ENCODE measurements at places on chromosomes 6 and 20.

- no peak for DNase-seq
These were observed 433.7 kb upstream of the HSF2 start for GRCh38 chr6:121965739-121966138.

DNA sequence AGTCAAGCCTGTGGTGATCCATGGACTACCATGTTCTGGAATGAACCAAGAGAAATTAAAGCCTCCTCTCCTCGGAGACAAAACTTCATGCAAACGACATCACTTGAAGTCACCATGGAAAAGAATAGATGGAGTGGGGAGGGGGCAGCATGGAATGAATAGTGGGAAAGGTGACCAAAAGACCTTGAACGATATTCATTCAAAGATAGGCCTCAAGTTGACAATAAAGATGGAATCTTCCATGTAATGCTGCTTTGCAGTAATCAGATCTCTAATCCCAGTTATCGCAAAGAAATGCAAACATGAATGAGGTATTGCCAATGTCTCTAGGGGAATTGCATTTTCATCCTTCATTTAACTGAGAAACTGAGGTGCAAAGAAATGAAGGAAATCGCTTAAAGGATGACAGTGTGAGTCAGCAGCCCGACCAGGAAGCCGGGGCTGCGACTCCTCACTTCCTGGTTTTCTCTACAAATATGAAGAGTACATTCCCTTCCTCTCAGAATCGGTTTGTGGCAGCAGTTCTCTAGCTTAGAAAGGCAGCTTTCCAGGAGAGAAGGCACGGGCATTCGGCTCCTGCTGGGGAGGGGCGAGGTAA, 65.6 kb upstream of the RREB1 start:
- DNase-seq, result no peak

DNA sequence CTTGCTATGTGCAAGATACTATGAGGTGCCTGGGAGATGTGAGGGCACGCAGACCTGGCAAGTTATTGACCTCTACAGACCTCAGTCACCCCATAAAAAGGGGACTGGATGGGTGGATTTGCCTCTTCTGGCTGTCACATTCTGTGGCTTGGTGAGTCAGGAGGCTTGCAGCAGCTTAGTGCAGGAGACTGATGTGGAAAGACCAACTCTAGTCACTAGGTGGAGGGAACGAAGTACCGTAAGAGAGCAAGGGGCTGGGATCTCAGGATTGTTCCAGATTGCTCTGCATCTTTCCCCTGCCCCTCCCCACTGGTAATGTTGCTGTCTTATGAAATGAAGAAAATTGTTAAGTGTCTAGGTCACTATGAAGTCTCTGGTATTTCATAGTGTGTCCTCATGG, 3.3 kb downstream of the MAPRE1 start:
- DNase-seq, result no peak

DNA sequence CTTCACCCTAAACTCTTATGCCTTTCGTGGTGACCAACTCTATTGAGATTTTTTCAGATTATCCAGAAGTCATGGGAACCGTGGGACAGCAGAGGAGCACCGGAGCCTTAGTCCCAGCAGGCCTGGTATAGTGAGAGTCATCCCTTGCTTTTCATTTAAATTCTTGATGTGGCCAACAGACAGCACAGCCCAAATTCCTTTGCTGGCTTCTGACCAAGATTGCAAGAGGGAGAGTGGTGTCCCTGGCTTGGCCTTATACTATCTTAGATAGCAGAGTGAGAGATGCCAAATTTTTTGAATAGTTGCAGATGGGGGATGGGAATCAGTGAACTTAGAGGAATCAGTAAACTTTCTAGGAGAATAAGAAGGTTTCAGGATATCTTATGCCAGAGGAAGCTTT, 7.8 kb downstream of the STX11 start:
- no peak for DNase-seq

DNA sequence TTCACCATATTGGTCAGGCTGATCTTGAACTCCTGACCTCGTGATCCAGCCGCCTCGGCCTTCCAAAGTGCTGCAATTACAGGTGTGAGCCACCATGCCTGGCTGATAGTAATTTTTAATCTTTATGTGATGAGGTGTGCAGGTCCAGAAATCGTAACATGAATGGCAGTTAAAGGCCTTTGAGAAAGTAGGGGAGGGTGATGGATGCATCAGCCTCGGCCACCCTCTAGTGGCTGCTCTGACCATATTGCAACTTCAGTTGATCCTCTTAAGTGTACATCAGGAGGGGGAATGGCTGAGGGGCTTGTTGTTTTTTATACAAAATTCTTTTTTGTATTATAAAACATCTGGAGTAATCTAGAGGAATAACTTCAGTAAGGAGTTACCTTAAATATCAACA, 193.0 kb downstream of the ZFAND3 start:
- DNase-seq, result peak; percentile 59

DNA sequence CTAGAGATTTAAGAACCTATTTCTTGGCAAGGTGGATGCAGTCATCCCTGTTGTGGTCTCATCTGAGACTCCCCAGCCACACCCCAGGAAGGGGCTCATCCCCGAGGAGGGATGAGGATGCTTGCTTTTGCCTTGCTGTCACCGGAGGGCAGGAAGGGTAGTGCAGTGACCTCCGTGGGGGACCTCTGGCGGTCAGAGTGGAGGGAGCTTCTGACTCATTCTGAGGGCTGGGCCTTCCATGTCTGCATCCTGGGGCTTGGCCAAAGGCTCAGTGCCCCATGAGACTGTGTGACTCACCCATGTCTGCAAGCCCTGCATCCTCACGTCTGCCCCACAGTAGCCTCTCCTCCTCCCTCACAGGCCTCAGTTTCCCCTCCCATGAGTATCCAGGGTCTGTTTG, 38.7 kb downstream of the UQCC2 start:
- DNase-seq, result no peak

GRCh38 chr6:34919651-34920050, 30.6 kb downstream of the ANKS1A start:
- DNase-seq, result no peak

- DNase-seq, result no peak
These were observed 10.7 kb upstream of the SLC17A4 start for GRCh38 chr6:25743868-25744267.

GRCh38 chr6:128135325-128135724, 234.5 kb upstream of the THEMIS start:
- DNase-seq, result no peak

DNA sequence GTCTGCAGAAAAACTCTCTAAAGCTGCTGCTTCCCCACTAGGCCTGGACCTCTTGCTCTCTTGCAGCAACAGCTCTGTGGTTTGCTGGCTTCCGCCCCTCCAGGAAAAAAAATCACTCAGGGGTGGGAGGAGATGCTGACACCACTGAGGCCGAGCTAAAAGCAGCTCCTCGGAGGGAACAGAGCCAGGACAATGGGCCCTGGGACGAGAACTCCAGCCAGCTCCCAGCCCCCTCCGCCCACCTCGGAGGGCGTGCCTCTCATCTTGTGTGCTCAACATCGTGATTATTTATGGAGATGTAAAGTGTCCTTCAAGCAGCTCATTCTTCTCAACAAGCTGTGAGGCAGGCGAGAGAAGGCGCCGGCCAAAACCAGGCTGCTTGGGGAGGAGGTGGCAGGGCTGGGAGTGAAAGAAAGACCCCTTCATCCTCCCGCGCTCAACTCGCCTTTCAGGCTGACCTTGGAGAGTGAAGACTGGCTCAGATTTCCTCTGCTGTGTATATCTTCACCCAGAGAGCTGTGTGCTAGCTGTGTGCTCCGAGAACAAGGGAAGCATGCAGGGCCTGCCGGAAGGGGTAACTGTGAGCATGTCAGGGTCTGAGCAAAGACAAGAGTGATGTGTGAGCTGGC, 53.5 kb upstream of the LRFN2 start:
- DNase-seq, result no peak

DNA sequence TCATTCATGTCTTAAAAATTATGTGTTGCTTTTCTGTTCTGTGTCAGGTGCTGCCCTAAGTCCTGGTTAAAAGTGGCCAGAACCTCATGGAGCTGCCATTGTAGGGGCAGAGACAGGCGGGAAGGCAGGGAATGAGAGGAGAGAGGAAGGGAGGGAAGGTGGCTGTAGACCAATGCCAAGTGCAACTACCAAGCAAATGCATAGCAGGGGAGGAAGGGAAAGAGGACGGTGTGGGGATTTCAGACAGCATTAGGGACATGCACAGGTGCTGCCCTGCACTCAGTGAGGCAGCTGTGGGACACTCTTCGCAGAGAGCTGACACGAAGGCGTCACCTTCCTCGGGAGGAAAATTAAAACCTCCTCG, 21.0 kb downstream of the GGTLC1 start:
- no peak for DNase-seq

DNA sequence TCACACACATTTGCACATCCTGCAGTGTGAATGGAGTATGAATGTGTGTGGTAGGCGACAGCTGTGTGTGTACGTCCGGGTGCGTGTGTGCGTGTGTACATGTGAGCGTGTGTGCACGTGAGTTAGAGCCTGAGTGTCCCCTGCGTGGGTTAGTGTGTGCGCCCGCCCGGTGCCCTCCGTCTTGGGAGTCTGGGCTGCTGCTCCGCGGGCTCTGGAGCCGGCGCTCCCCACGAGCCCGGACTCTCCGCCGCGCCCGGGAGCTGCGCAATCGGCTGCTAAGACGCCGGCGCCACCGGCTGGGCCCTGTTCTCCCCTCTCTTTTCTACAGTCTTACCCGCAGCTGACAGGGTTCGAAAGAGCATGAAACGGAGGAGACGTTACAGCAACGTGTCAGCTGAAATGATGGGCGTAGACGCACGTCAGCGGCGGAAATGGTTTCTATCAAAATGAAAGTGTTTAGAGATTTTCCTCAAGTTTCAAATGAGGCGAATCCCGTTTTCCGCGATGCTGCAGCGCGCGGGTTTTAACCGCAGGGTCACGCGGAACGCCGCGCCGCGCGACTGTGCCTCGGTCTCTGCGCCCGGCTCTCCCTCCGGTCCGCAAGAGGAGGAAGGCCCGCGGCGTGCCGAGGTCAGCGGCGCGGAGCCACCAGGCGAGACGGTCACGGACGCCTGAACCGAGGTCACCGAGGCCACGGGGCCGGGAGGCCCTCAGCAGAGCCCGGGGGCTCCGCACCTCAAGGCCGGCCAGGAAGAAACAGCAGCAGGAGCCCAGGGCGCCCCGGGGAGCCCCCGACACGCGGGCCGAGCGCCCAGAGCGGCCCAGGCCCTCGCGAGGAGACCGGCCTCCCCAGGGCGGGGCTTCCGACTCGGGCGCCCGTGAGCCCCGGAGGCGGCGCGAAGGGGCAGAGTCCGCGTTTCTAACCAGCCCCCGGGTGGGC, 95.3 kb upstream of the BHLHE23 start:
- peak; percentile 34 for DNase-seq

DNA sequence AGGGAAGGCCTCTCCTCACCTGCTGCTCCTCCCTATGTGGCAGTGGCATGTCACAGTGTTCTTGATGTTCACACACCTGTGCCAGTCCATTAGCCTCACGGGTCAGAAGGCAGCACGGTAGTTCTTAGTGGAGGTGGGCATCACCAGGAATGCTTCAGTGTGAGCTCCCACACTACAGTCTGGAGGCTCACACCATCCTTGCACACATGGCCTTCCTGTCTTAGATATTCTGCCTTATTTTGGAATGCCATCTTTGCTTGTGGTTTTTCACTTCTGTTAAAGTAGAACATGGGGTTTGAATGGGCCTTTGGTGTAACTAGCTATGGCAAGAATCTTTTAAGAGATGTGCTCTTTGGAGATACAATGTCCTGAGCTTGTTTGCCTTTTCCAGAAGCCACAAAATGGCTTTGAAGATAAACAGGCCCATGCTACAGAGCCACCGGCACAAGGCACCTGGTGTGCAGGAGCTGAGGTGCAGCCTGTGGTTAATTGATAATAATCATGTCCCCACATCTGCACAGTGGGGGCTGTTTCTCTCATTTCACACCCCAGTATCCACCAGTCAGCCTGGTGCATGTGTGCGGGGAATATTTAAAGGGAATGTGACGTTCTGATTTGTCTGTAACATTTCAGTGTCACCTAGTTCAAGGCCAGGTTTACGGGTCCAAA, 3.2 kb upstream of the SLC17A9 start:
- no peak for DNase-seq

GRCh38 chr6:117542493-117542892, 59.8 kb downstream of the GOPC start:
- peak; percentile 8 for DNase-seq

- DNase-seq, result no peak
These were observed 283.0 kb downstream of the FOXC1 start for GRCh38 chr6:1892716-1893115.

DNA sequence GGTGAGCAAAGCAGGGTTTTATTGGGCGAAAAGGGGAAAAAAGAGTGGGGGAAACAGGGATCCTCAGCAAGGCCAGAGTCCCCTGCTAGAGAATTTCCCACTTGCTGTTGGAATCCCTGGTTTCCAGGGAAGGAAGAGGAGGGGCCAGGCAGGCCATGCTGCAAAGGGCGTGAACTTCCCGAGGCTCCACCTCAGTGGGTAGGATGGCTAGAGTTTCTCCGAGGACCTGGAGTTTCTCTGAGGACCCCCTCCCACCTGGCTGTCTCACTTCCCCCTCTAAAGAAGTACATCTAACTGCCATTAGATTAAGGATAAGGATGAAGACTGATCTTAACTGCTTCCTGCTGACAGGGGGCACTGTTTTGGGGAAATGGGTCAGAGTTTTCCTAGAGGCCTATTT, 1239.3 kb upstream of the GJE1 start:
- no peak for DNase-seq

DNA sequence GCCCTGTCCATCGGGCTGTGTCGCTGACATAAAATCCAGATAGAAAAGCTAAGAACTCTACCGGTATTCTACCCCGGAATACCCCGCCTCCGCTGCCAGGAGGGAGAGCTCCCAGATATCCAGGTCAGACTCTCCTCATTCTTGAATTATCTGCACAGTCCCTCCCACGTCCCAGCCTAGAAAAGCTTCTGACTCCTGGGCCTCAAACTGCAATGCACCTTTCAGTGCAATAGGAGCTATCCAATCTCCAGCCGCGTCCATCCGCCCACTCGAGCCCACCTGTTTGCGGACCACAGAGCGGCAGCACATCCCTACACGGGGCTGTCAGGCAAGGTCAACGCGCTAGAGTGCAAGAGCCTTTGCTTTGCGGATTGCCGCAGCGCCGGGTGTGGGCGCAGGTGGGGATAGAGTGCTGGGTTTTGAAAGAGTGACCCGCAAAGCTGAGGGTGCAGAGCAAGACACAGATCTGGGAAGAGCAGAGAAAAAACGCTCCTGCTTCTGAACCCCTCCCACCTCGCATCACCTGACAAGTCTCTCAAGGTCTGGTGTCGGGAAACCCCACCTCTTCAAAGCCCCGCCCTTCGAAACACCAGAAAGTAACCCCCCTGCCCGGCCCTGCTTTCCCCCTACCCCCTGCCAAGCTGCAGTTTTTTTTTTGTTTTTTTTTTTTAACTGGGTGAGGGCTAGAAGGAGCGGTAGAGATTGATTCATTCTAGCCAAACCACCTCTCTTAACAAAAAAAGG, 1.3 kb downstream of the TAPBP start:
- peak; percentile 82 for DNase-seq

Measured in NCI-H2081 (cell line).